ENCODE measurements at places on chromosomes 7 and 10.

DNA sequence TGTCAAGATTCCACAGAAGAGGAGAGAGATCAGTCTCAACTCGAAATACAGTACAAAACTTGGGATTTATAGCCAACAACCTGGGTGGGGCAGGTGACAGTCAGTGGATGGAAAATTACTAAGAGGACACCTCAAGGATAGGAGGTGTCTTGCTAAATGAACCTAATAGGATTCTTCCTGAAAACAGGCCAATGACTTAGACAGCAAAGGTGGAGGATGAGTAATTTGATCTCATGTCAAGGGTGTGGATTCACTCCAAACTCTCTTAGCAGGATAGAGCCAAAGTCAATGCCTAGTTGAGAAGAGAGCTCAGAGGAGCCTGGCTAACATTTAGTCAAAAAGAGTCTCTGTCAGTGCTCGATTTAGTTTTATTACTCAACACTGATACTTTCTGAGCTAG is 106.7 kb upstream of the INSYN2A start:
- DNase-seq: no peak

- no peak for DNase-seq
Observed at GRCh38 chr10:103847909-103848468, 7.4 kb downstream of the SH3PXD2A start.

DNA sequence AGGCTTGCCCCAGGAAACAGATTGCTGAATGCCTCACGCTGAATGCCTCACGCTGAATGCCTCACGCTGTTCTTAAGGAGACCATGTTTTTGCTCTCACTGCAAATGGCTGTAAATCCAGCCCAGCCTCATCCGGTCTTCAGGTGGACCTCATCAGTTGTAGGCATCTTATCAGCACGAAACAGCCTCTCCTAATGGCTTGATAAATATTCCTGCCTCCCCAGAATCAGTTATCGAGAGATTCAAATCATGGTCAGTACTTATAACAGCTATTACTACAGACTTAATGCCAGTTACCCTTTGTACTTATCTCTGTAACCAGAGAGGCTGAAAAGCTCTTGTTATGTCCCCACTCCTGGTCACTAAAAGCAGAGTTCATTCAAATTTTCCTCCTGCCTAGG is 290.6 kb downstream of the FZD1 start:
- DNase-seq: no peak

DNA sequence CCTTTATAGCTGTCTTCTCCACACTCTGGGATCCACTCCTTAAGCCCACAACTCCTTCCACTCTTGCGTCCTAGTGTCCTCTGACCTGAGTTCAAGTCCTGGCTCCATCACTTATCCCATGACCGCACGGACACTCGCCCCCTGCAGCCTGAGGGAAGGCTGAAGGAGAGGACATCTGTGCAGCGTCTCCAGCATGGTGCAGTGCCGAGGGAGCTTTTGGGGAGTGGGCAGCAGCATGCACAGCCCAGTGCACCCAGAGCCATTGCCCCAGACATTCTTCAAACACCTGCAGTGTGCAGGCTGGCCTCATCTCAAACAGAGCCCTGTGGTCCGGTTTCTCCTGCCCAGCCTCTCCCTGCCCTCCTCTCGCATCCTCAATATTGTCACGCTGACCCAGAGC is 317.1 kb upstream of the ZMIZ1 start:
- no peak for DNase-seq

GRCh38 chr10:69425511-69426298 is 9.0 kb upstream of the TACR2 start:
- no peak for DNase-seq

- DNase-seq: no peak
Observed at GRCh38 chr7:157704365-157704764, 367.6 kb downstream of the DNAJB6 start.
